ENCODE measurements at places on chromosomes 3 and 15.

DNA sequence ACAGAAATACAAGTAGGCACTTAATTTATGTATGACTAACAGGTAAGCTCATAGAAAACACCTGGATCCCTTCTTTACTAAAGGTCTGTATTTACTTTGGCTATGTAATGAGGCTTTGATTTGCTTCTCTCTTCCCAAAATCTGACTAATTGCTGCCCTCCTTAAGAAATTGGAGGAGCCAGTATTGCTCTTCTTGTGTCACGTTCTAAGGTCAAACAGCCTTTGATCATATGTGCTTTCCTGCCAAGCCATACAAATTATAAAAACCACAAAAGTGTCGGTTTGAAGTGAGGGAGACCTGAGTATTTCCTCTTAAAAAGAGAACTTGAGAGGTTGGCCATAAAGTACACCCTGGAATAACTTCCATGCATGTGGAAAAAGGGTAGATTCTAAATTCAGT, 112.1 kb upstream of the MB21D2 start:
- no peak for DNase-seq

DNA sequence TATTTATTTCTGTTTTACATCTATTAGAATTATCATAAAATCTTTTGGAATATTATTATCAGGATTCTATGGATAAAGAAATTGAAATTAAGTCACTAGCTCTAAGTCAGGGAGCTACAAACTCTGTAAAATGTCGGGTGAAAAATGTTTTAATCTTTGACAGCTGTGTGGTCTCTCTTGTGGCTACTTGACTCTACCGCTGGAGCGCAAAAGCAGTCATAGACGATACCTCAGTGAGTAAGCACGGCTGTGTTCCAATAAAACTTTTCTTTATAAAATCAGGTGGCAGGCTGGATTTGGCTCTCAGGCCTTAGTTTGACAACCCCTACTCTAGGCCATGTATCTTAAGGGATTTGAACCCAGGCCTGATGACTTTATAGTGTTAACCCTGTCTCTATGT, 88.5 kb upstream of the PFN2 start:
- DNase-seq: peak; percentile 86

DNA sequence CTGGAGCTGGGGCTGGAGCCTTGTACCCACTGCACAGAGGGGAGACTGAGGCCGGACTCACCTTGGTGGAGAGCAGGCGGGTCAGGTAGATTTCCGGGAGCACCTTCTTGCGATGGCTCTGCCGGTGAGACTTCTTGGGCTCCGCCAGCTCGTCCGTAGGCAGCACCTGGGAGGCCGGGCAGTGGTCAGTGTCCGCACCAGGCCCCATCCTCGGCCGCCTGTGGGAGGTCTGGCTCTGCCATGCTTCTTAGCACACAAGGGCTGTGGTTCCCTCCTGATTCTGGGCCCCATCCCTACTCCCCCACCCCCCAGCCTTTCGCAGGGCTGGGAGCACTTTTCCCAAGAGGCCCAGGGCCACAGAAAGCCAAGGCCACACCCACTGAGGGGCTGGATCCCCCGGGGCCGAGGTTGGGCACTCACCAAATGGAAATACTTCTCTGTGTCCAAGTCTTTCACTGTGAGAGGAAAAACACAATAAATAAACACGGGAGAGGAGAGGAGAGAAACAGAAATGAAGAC, 17.4 kb downstream of the H1-8 start:
- no peak for DNase-seq

GRCh38 chr15:42504631-42505030, 9.2 kb downstream of the SNAP23 start:
- no peak for DNase-seq

DNA sequence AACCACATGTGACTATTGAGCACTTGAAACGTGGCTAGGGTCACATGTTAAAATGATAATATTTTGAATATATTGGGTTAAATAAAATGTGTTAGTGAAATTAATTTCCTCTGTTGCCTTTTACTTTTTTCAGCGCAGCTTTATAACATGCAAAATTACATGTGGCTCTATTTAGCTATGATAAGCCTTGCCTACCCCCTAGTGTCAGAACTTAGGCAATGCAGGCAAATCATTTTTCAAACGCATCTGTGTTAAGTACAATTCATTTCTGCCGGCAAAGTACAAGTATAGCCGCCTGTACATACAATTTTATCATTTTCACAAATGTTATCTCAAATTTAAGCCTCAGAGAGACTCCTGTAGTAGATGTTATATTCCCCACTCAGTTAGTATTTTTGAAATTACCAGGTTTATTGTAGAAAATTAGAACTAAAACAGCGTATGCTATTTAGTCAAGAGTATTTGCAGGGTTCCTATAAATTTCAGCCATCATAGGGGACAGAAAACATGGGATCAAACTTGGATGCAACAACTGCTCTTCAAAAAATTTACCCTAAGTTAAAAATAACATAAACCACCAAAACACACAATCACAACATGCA, 56.1 kb downstream of the TAFA4 start:
- DNase-seq: peak; percentile 21

DNA sequence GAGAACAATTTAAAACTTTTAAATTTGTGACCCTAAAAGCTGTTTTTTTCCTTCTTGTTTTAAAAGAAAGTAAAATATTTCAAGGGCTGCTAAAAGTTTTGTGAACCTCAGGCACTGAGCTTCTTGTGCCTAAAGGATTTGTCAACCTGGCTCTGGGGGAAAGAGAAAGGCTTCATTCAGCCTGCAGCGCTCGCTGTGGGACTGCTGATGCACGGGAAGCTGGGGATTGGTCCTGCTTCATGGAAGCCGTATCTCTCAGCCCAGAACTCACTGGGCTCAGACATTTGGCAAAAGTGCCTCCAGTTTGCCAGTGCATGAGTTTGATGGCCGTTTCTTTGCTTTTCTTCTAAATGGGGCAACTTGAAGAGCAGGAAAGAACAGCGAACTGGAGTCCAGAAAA, 30.8 kb downstream of the TPRG1 start:
- no peak for DNase-seq

DNA sequence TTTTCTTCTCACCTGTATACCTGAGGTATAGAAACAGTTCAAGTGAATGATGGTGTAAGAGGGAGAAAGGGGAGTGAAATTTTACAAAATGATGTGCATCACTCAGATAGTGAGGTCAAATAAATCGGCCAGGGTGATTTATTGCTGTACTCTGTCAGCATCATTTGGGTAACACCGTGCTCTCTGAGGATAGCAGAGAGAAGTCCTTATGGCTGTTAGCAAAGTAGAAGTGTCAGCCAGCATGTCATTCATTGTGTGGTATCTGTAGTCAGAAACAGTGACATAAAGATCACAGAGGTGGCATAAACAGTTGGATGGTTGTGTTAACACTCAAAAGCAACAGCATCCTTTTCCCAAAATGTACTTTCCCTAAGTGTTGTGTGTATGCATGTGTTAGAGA, 53.4 kb downstream of the PSMD6 start:
- DNase-seq: no peak

DNA sequence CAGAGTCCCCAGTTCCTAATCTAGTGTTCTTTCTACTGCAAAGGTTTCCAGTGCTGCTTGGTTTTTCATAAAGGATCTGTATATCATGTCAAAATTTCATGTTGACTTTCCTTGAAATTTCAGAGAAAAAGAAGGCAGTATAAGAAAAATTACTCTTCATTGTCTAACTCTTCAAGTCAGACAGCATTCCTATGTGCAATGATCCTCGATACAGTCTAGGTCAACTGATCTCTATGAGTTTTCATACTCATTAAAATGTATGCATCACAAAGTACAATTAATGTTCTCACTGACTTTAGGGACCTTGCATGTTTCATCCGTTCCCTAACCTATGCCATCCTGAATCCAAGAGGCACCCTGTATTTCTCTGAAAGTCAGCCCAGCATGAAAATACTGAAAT, 317.3 kb downstream of the ZBTB20 start:
- DNase-seq: no peak

DNA sequence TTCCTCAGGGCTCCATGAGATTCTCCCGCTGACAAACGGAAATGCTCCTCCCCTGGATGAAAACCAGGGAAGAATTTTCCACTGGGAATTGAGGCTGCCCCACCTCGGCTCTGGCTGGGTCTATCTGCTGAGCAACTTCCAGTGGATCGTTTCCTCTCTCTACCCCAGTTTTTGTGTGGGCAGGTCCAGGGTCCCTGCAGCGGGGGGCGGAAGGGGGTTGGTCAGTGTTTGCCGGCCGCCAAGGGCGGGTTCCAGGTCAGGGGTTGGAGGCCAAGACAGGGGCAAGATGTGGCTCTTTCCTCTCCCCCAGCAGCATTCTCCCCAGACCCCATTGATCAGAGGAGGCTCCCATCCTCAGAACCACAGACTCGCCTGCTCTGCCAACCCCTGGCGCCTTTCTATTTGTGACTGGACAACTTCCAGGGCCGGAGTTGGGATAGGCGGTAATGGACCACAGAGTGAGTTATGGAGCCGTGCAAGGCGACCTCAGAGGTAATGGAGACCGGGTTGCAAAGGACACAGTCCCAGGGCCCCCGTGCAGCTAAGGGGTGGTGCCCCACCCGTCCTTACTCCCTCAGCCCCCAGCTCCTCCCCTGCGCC, 92.2 kb downstream of the WNT7A start:
- DNase-seq: no peak

- DNase-seq: no peak
Observed at GRCh38 chr3:27228805-27229204, 140.4 kb downstream of the NEK10 start.

- DNase-seq: no peak
Observed at GRCh38 chr3:45789235-45789812, 7.0 kb downstream of the SLC6A20 start.

DNA sequence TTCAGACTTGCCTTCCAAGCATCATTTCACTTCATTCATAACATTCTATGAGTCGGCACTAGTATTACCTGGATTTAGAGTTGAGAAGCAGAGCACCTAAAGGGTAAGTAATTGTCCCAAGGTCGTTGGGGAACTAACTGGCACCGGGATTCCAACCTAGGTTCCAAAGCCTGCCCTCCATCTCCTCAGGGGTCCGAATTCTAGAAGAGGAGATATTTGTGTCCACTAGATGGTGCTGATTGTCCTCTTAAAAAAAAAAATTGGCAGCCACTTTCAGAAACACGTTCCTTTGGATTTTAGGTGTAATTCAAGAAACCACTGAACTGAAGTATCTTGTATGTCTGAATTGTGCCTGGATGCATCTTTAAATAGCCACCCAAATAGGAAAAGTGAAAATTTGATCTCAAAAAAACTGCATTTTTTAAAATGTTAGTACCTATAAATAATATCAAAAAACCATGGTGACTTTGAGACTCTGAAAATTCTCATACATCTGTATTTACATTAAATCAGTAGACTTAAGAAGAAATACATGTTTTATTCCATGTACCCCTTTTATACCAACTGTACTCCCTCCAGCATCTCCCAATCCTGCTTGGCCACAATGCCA, 3.9 kb upstream of the FSIP1 start:
- DNase-seq: peak; percentile 73

GRCh38 chr3:2822611-2823010, 287.6 kb downstream of the IL5RA start:
- DNase-seq: no peak

- no peak for DNase-seq
Observed at GRCh38 chr15:82742134-82742533, 32.5 kb upstream of the AP3B2 start.

DNA sequence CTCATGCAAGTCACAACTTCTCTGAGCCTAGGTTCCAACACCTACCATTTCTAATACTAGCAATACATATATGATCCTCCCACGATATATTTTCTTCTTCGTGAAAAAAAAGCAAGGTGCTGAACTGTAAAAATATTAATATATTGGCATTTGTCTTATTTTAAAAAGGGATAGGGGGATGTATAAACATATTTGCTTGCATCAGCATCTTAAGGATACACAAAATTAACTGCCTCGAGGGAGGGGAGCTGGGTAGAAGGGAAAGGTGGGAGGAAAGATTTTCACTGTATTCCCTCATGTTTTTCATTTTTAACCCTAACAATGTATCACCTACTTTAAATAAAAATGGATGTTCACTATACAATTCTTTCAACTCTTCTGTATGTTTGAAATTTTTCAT, 1.3 kb downstream of the HACD2 start:
- no peak for DNase-seq

- no peak for DNase-seq
Observed at GRCh38 chr15:100001405-100001804, 268.2 kb upstream of the LYSMD4 start.

GRCh38 chr3:170355738-170356595, 1.5 kb upstream of the SKIL start:
- peak; percentile 58 for DNase-seq

All from DMS79 treated with DMSO at 0.1 percent for 48 hours (cell line).